ENCODE measurements at places on chromosomes 5 and 9.
A peak's percentile ranks its signal among the peaks of the same experiment; 100 is the strongest.

- DNase-seq, result no peak
These were observed 19.0 kb upstream of the PHYHD1 start for GRCh38 chr9:128901822-128902221.

- no peak for DNase-seq
These were observed 164.3 kb downstream of the DOCK2 start for GRCh38 chr5:169801324-169801777.

DNA sequence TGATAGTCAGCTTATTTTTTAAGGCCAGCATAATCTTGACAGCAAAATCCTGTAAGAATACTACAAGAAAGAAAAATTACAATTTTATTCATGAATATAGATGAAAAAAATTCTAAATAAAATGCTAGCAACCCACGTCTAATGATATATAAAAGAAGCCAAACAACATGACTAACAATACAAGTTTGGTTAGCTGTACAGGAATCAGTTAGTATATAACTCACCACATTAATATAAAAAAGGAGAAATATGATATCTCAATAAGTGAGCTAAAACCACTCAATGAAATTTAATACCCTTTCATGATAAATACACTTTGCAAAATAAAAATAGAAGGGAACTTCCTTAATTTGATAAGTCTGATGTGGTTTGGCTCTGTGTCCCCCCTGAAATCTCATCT lies 139.7 kb upstream of the MAN2A1 start:
- DNase-seq, result no peak

GRCh38 chr5:126044931-126045565 lies 378.2 kb upstream of the GRAMD2B start:
- no peak for DNase-seq

DNA sequence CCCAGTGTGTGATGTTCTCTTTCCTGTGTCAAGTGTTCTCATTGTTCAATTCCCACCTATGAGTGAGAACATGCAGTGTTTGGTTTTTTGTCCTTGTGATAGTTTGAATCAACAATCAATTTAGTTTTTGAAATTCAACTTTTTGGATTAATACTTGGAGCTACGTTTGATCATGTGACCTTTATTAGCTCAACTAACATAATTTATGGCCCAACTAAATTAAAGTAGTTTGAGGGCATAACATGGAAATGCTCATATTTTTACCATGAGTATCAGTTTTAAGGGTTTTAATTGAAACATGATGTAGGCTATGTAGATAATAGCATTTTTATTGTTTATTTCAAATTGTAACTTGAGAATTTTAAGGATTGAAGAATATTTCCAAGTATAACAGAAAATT lies 168.0 kb downstream of the CCDC171 start:
- no peak for DNase-seq

DNA sequence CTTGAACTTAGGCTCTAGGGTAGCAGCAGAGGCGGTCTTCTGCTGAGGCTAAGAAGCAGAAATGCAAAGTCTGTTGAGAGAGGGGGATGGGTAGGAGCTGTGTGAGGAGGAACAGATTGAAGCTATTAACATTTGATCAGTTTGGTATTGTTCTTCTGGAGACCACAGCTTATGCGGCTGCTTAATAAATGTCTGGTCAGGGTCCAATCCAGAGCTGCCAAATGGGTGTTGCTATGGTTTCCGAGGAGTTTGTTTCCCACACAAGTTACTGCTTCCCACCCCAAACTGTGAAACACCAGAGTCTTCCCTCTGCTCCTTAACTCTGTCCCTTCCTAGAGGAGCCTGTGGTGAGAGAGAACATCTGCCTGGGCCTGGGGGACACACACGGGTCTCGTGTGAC lies 142.2 kb upstream of the KLF4 start:
- DNase-seq, result peak; percentile 71

- DNase-seq, result no peak
These were observed 164.7 kb upstream of the TARS1 start for GRCh38 chr5:33275921-33276627.
